Jurkat, Clone E6-1 (cell line): ENCODE measurements at places on chromosomes 2 and 18.

GRCh38 chr18:376311-376710 is 108.5 kb upstream of the THOC1 start:
- DNase-seq, result no peak

DNA sequence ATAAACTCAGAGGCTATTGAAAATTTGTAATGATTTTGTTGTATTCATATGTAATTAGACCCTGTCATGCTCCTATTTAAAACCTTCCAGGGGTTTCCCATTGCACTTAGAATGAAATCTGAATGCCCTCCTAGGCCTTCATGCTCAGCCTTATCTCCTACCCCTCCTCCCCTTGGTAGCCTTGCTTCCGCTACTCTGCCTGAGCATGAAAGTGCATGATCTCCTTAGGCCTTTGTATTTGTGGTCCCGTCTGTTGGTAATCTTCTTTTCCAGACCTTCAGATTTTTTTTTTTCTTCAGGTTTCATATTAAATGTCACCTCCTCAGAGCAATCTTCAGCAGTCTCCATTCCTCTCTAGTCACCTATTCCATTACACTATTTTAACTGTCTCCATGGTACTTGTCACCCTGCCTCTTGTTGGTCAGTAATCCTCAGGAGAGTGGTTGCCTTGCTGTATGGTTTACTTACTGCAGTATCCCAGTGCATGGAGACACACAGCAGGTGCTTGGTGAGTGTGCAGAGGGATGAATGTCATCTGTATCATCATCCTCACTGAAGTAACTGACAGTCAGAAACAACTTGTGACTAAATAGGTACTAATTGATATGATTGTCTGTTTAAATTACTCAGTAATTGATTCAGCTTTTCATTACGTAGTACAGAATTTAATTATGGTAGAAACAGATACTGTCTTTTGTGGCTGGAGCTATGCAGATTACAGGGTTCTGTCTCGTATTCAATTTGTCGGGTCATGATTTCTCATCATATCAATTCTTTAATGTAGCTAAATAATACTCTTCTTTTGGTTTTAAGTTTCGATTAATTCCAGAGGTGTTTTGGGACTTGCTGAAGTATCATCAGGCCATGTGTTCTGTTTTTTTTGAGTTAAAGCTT is 63.9 kb downstream of the PHLPP1 start:
- DNase-seq, result no peak

DNA sequence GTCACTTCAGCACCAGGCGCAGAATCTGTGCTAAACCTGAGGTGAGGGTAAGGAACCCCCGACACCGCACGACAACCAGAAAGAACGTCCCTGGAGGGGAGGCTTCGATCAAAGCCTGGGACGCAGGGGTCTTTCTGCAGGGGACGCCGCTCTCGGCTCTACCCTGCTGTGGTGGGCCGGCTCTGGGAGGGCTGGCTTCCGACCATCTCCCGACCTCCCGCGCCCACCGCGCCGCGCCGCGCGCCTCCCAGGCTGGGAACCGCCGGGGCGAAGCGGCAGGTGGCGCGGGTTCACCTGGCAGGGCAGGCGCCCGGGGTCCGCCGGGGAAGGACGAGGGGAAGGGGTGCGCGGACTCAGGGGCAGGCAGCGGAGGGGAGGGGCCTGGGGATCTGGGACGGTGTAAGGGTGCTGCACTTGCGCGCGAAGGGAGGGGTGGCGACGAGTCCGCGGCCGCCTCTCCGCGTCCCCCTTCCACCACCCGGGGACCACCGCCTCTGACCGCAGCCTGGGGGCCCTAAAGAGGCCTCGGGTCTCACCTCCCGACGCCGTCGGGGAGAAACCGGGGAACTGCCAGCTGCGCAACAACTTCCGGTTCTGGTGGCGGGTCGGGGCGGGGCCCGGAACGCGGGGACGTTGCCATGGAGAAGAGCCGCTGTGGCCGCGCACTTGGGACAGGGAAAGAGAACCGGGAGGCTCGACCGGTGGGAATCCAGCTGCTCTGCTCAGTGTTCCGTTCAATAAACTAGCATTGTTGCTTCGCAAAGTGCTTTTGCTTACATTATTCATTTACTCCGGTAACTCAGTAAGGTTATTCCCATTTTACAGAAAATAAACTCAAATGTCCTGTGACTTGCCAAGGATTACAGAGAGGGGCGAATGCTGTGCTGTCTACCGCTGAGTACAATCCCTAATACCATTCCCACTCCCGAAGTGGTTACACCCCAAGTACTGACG is at the start of gene ZNF396:
TSS of gene ZNF396 (minus strand) at position 596 of the 954 bp plus-strand sequence. CDS start 3,045 bp downstream, outside the sequence.
- DNase-seq, result peak; percentile 38

GRCh38 chr2:184769023-184769422 is 170.7 kb downstream of the ZNF804A start:
- DNase-seq, result no peak

GRCh38 chr2:127743477-127744026 is 42.3 kb downstream of the SFT2D3 start:
- no peak for DNase-seq

- DNase-seq, result no peak
These were observed 111.7 kb downstream of the HIBCH start for GRCh38 chr2:190207930-190208329.

DNA sequence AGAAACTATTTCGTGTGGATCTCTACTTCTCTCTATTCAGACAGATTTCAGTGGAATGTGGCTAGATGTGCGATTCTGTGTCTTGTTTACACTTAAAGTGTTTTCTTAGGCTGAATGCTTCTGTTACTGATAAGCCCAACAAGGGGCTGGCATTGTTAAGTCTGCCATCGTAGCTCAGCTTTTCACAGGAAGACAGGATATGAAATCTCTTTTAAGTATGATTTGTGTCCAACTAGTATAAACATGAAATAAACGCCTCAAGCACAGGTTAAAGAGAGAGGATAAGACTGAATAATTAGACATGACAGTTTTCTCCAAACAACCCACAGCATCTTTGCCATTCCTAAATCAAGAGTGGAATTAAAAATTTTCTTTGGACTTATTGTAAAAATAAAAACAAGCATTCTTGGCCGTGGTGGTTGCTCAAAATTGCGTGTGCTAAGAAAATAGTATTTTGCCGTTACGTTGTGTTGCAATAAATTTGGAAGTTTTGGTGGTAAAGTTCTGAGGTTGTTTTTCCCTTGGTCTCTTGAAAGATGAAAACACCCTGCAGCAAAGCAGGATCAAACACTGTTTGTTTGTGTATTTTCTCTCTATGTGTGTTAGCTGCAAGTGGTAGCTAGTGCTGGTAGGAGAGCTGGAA is 1.0 kb downstream of the VIT start:
- no peak for DNase-seq

GRCh38 chr18:2846636-2847316 is at the start of gene EMILIN2:
TSS of gene EMILIN2 (plus strand) at chr18:2847006. CDS start at chr18:2847189, 183 bp downstream.
- no peak for DNase-seq
